Activated T-helper 2 cell treated with anti-CD3 and anti-CD28 coated beads, Interferon-gamma antibody, Interleukin-2, Interleukin-4, amounts not matched to agents 10 μg/mL and 5 μg/mL and 100 μg/mL, durations not matched to agents 14 hours and 24 hours and 36 hours (primary cell): ENCODE measurements at places on chromosomes 11 and 22. TPM values are rescaled to one million over a fixed set of nuclear protein-coding genes. Genes with fewer than 3 reads are reported as not detected.

DNA sequence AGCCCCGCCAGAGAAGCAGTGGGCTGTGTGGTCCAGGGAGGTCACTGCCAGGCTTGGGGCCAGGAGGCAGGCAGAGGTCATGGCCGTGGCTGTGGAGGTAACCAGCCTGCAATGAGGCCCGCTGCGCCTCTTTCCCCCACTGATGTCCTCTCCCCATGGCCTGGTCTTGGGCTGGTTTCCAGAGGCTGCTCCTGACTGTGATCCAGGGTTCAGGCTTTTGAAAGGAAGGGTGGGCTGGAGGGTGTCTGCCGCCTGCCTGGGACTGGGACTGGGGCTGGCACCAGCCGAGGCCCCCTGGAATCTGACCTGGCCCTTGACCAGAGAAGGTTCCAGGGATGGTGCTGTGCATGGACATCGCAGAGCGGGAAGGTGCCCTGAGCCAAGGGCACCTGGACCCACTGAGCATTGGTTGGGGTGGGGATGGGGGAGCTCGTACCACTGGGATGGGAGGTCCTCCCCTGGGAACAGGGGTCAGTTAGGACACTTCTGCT is 59.6 kb upstream of the THY1 start:
- no peak overlapping the region for H3K27ac ChIP-seq
- H3K4me1 ChIP-seq: peaks cover 2% of the 10 kb centered on the region
- H3K36me3 ChIP-seq: no peaks in the 10 kb centered on the region
- H3K27me3 ChIP-seq: peaks cover 5% of the 10 kb centered on the region
- no peak for DNase-seq
- H3K4me3 ChIP-seq: no peak overlapping the region

DNA sequence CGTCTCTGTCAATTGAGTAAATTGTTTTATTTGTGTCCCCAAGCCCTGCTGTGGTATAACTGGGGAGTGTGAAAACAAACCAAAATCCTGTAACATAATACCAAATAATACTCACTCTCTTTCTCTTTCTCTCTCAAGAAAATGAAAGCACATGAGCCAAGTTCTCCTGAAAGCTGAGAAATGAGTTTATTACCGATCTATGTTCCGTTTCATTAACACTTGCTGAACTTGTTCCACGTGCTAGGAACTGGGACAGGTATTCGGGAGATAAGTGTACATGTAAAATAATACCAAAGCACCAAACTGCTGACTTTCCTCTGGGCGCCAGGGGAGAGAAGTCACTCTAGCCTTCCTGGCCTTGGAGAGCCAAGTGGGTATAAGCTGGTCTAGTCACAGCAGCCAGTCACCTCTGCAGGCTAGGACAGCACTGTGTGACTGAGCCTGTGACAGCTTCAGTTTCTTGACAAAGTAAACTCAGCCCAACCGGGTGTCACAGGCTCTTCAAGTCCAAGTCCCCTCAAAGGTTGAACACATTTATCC is 23.1 kb downstream of the CD6 start:
- DNase-seq: no peak
- H3K4me3 ChIP-seq: peak overlapping the region; percentile 76
- H3K27me3 ChIP-seq: no peaks in the 10 kb centered on the region
- H3K36me3 ChIP-seq: peaks cover 77% of the 10 kb centered on the region
- peak overlapping the region; percentile 92 for H3K27ac ChIP-seq
- peaks cover 61% of the 10 kb centered on the region for H3K4me1 ChIP-seq

The PHLDA2 gene
- total RNA-seq: 34.5 and 34.7 TPM in 2 replicates

DNA sequence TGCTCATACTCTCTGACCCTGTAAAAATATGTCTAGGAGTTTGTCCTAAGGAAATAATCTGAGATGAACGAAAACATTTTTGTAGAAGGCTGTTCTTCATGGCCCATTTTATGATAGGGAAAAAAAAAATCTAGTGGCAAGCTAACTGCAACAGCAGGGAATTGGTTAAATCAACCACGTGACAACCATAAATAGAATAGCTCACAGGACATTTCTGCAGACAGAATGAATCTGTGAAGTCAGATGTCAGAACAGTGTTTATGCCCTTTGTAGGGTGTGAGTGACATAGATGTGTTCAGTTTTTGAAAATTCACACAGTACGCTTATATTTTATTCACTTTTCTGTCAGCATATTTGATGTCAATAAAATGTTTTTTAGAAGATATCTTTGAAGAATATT is 16.1 kb downstream of the ARHGAP1 start:
- H3K27ac ChIP-seq: no peak overlapping the region
- no peaks in the 10 kb centered on the region for H3K27me3 ChIP-seq
- H3K36me3 ChIP-seq: peaks cover 37% of the 10 kb centered on the region
- DNase-seq: no peak
- H3K4me1 ChIP-seq: no peaks in the 10 kb centered on the region

The GLYAT gene
- not detected in 2 replicates for total RNA-seq

GRCh38 chr11:46435679-46436078 is 44.1 kb upstream of the CHRM4 start:
- no peak overlapping the region for H3K4me3 ChIP-seq
- H3K36me3 ChIP-seq: peaks cover 4% of the 10 kb centered on the region
- H3K27ac ChIP-seq: no peak overlapping the region
- peaks cover 2% of the 10 kb centered on the region for H3K4me1 ChIP-seq

DNA sequence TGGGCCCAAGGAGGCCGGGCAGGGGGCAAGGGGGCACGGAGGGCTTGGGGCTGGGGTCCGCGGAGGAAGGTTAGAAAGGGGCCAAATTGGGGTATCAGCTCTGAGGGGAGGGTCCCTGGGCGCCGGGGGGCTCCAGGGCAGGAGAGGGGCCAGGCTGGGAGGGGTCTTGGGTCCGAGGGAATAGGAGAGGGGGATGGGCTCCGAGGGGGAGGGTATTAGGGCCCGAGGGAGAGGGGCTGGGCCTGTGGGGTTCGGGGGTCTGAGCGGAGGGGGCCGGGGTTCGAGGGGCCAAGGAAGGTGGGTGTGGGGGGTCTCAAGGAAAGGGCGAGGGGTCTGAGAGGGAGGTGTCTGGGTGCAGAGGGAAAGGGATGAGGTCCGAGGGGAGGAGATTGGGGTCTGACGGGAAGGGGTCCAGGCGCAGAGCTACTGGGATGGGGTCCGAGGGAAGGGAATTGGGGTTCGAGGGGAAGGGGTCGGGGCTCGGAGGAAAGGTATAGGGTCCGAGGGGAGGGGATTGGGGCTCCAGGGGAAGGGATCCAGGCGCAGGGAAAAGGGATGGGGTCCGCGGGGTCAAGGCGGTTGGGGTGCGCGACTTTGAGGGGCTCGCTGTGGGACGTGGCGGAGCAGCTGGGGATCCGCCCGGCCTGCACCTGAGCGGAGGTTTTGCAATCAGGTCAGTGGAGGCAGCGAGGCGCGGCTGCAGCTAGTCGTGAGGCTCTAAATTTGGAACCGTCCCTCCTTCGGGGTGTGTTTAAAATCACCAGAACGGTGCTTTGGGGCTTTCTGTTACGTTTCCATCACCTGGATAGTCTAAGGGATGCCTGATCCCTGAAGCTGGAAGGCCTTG is 728 bp downstream of the CTTN start:
- H3K4me3 ChIP-seq: peak overlapping the region; percentile 77
- H3K4me1 ChIP-seq: peaks cover 28% of the 10 kb centered on the region
- peaks cover 7% of the 10 kb centered on the region for H3K36me3 ChIP-seq
- DNase-seq: no peak

DNA sequence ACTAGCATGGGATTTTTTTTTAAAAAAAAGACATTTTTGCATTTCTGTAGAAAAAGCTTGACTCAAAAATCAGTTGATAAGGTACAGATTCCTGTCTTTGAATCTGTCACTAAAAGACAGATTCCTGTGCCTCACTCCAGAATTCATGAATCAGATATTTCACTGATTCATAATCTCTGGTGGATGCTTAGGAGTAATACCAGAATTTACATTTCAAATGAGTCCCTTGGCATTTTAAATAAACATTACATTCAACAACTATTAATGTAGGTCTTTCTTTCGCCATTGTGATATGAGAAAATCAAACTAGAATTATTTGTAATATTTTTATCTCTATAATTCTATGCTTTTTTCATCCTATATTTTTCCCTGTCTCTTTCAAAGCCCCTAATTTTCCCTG is 128.3 kb downstream of the APIP start:
- H3K36me3 ChIP-seq: no peaks in the 10 kb centered on the region
- H3K27ac ChIP-seq: no peak overlapping the region
- H3K27me3 ChIP-seq: peaks cover 10% of the 10 kb centered on the region
- peaks cover 3% of the 10 kb centered on the region for H3K4me1 ChIP-seq

GRCh38 chr22:49053578-49053977 is 774.1 kb downstream of the BRD1 start:
- H3K4me3 ChIP-seq: no peak overlapping the region
- peaks cover 5% of the 10 kb centered on the region for H3K4me1 ChIP-seq
- no peak for DNase-seq
- H3K27ac ChIP-seq: no peak overlapping the region
- H3K36me3 ChIP-seq: no peaks in the 10 kb centered on the region

GRCh38 chr11:87232320-87232719 is 194.6 kb downstream of the TMEM135 start:
- H3K27ac ChIP-seq: no peak overlapping the region
- H3K36me3 ChIP-seq: peaks cover 22% of the 10 kb centered on the region
- H3K27me3 ChIP-seq: no peaks in the 10 kb centered on the region
- H3K4me1 ChIP-seq: peaks cover 2% of the 10 kb centered on the region

DNA sequence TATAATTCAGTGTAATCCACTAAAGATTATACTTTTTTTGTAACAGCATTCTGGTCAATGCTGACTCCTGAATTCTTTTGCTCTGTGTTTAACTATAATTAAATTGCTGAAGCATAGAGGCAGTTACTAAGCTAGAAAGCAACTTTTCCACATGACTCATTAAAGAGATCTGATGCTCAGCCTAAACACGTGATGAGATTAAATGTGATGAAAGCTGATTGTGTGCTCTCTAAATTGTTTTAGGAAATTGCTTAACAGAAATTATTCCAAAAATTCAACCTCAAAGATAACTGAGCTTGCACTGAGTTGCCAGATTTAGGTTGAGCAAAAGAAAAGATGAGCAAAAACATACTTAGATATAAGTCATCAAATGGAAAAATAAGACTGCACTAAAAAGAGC is 1033.6 kb downstream of the FAM181B start:
- no peak overlapping the region for H3K4me3 ChIP-seq
- H3K36me3 ChIP-seq: no peaks in the 10 kb centered on the region
- H3K4me1 ChIP-seq: no peaks in the 10 kb centered on the region
- H3K27me3 ChIP-seq: no peaks in the 10 kb centered on the region

- no peak overlapping the region for H3K27ac ChIP-seq
- peaks cover 2% of the 10 kb centered on the region for H3K27me3 ChIP-seq
- H3K4me1 ChIP-seq: no peaks in the 10 kb centered on the region
Measured at GRCh38 chr11:94822080-94822479, 53.9 kb downstream of the AMOTL1 start.

GRCh38 chr11:63905179-63905578 is 11.8 kb downstream of the RCOR2 start:
- H3K27ac ChIP-seq: no peak overlapping the region
- H3K27me3 ChIP-seq: no peaks in the 10 kb centered on the region
- no peak for DNase-seq
- H3K4me1 ChIP-seq: peaks cover 2% of the 10 kb centered on the region
